ENCODE measurements at places on chromosomes 2 and 18. TPM values are rescaled to one million over a fixed set of nuclear protein-coding genes. Genes with fewer than 3 reads are reported as not detected.

Gene TSPYL6
- not detected for total RNA-seq

DNA sequence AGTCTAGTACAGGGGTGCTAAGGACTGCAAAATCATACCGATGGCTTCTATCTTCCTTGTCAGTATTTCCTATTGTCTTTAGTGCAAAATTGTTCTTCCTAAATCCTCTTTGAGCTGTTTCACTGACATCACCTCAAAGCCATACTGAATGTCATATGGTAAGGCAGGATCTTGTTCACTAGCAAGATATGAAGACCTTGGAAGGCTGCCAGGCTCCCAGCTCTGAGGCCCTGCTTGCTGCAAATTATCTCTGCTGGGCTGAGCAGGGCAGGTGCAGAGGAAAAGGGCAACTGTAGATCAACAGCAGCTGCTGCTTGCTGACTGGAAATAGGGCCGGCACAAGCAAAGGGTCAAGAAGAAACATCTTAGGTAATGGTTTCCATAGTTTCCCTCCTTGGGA lies 58.2 kb downstream of the PMAIP1 start:
- H3K4me1 ChIP-seq, result no peaks in the 10 kb centered on the region
- H3K36me3 ChIP-seq, result no peaks in the 10 kb centered on the region
- H3K4me3 ChIP-seq, result no peak overlapping the region
- DNase-seq, result no peak
- no peak overlapping the region for H3K27ac ChIP-seq

DNA sequence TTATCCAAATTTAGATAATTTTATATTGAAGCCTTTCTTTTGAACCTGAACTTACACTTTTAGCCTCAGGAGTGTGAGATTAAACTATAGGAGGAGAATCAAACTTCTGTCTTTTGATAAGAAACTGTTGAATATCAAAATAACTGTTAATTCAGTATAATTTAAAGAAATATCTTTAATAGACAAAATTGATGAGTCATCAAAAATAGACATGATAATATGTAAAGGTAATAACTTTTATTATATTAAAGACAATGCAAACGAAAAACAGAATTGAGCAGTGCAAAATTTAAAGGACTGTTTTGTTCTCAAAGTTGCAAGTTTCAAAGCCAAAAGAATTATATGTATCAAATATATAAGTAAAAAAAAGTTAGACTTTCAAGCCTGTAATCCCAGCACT lies 2.0 kb upstream of the WDR35 start:
- no peak overlapping the region for H3K27ac ChIP-seq
- H3K4me3 ChIP-seq, result no peak overlapping the region
- H3K4me1 ChIP-seq, result no peaks in the 10 kb centered on the region

- H3K4me1 ChIP-seq, result no peaks in the 10 kb centered on the region
- no peaks in the 10 kb centered on the region for H3K36me3 ChIP-seq
- no peak overlapping the region for H3K4me3 ChIP-seq
- no peak overlapping the region for H3K27ac ChIP-seq
- no peaks in the 10 kb centered on the region for H3K27me3 ChIP-seq
- no peak for DNase-seq
Measured at GRCh38 chr18:10685484-10685883, 159.7 kb downstream of the NAPG start.

GRCh38 chr2:174897286-174897685 lies 107.9 kb downstream of the CHN1 start:
- no peaks in the 10 kb centered on the region for H3K27me3 ChIP-seq
- no peak overlapping the region for H3K4me3 ChIP-seq

Data from right atrium auricular region (tissue), 2 donors.